ENCODE measurements at places on chromosomes 12 and 14. TPM values are rescaled to one million over a fixed set of nuclear protein-coding genes. Genes with fewer than 3 reads are reported as not detected.

Gene SLC6A15
- 3.1 TPM for polyA plus RNA-seq

Gene NOS1
- 1.8 TPM for polyA plus RNA-seq

Gene CLEC4C
- polyA plus RNA-seq, result 0.13 TPM

Gene PTCSC3
- polyA plus RNA-seq, result not detected

Gene OLR1
- not detected for polyA plus RNA-seq

Data from H1 (cell line).